ENCODE measurements at places on chromosomes 16 and 17.

- no peak for DNase-seq
Measured at GRCh38 chr17:75622076-75622475, 11.2 kb upstream of the SMIM5 start.

GRCh38 chr17:17112628-17113200 is 70.5 kb downstream of the MPRIP start:
- no peak for DNase-seq

- DNase-seq = no peak
Measured at GRCh38 chr17:5600041-5600440, 15.7 kb upstream of the NLRP1 start.

GRCh38 chr16:64470916-64471315 is 650.9 kb downstream of the CDH11 start:
- DNase-seq = no peak

DNA sequence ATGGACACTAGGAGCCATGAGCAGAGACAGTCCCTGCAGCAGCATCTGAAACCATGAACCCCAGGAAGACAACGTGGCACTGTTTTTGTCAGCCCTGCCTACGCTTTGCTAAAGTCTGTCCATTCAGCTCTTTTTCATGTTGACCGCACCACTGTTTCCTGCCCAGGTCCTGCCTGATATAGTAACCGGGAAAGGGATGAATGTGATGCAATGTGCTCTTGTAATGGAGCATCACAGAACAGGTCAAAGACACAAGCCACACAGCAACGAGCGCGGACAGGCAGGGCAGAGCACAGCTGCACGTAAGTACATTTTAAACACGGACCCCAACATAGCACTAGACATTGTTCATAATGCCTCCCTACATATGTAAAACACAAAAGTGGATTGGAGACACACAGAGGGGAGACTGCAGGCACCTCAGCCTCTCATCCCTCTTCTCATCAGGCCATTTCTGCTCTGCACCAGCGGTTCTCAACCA is 16.9 kb upstream of the TNFRSF13B start:
- no peak for DNase-seq

GRCh38 chr17:44558334-44558709 is 1.0 kb downstream of the FZD2 start:
- DNase-seq = no peak

DNA sequence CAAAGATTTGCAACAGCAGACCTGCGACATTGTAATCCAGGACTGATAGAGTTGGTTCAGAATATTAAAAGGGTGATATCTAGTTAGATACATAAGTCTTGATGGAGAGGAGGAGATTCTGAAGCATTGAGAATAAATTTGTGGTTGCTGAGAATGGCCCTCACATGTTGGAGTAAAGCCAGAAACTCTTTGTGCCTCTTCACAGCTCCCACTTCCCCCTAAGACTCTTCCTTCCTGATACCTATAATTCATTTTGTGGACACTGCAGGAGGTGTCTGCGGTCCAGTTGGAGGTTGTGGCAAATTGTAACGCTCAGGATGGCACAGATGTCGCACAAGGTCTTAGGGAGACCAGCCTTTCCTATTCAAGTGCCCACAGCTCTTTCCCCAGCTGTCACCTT is 17.5 kb downstream of the WWOX start:
- no peak for DNase-seq

GRCh38 chr16:86889974-86890373 is 311.6 kb downstream of the FOXL1 start:
- DNase-seq = no peak

DNA sequence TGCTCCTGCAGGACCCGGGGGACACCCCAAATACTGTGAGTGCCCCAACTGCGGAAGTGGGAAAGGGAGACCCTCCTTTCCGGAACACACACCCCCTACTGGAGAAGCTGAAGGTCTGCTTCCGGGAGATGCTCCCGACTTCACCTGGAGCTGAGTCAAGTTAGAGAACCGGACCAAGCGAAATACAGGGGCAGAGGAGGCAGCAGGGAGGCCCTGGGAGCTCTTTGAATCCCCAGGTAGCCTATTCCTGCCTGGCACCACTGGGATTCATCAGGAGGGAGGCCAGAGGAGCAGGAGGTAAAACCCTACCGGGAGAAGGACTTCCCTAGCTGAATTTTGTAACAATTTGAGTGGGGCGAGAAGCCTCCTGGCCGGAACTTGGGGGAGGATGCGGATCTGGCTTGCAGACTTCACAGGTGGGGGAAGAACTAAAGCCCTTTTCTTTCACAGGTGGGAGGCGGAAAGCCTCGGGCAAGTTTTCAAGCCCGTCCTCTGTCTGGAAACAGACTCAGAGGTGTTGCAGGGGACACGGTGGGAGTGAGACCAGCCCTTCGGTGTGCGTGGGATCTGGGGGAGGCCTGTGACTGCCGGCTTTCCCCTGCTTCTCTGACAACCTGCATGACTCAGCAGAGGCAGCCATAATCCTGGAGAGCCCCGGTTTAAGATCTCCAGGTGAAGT is 22.4 kb upstream of the TEKT1 start:
- DNase-seq = no peak

GRCh38 chr17:44556832-44557606 is at the start of gene FZD2:
Gene FZD2 (plus strand): TSS chr17:44557484. CDS start chr17:44557689, 205 bp downstream.
- DNase-seq = peak; percentile 82

- no peak for DNase-seq
Measured at GRCh38 chr17:62720126-62720850, 87.8 kb downstream of the MARCHF10 start.

- DNase-seq = no peak
Measured at GRCh38 chr17:3979290-3979611, 15.0 kb upstream of the ATP2A3 start.

DNA sequence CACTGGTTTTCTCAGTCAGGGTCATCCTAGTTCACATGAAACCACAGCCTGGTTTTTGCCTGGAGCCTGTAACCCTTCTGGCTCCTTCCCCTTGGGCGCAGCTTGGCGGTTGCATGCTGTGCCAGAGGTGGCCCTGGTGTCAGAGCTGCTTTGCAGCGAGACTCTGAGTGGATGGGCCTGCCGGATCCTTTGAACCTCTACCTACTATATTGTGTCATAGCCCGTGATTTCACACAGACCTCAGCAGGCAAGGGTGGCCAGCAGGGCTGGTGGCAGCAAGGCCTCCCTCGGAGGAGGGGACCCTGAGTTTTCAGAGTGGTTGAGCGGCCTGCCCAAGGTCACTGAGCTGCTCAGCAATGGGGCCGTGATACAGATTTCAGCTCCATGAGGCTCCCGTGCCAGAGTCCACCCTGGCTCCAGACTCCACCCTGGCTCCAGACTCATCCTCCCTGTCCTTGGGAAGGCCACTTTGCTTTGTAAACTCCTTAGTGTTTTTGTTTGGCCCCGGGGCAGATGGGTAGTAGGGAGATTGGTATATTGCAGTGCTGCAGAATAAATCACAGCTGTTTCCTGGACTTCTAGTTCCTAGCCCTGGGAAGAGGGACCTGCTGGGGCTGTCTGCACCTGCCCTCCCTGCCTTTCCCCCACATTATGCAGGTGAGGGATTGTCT is 9.7 kb downstream of the MPRIP start:
- DNase-seq = peak; percentile 36

GRCh38 chr17:60065867-60066266 is 12.9 kb downstream of the HEATR6 start:
- no peak for DNase-seq

- DNase-seq = no peak
Measured at GRCh38 chr16:1990101-1990350, 256 bp downstream of the SYNGR3 start.

DNA sequence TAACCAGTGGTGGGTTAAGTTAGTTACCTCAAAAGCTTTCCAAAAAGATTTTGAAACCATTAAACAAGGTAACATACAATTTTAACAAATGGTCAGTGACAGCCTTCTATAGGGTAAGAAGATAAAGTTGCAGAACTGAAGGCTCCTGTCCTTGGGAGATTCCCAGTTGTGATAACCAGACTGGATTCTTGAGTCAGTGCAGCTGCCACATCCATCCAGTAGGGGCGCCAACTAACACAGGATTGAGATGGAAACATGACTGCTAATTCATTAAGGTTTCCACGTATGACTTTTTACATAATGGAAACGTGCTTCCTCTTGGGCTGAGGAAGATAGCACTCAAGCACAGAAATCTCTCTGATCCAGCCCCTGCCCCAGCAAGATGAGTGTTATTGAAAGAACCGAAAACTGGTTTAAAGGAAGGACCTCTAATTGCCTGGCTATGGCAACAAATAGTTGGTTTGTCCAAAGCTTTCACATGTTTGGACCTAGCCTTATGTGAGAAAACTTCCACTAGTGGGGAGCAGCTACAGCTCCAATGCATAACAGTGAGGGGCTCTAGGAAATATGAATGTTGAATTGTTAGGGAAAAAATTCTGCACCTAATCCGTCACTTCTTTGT is 269.8 kb upstream of the MYOCD start:
- DNase-seq = no peak

- no peak for DNase-seq
Measured at GRCh38 chr17:34389126-34389750, 26.2 kb upstream of the CCL1 start.

DNA sequence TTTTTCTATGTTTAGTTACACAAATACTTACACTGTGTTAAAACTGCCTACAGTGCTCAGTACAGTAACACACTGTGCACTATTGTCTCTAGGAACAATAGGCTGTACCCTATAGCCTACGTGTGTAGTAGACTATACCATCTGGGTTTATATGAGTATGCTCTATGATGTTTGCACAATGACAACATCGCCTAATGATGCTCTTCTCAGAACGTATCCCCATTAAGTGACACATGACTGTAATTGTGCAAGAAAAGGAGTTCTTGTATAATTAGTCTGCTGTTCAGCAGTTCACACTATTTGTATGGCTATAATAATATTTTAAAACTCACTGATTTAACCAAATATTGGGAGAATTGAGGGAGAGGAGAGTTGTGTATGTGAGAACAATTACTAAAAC is 173.7 kb downstream of the TRIM37 start:
- peak; percentile 40 for DNase-seq

DNA sequence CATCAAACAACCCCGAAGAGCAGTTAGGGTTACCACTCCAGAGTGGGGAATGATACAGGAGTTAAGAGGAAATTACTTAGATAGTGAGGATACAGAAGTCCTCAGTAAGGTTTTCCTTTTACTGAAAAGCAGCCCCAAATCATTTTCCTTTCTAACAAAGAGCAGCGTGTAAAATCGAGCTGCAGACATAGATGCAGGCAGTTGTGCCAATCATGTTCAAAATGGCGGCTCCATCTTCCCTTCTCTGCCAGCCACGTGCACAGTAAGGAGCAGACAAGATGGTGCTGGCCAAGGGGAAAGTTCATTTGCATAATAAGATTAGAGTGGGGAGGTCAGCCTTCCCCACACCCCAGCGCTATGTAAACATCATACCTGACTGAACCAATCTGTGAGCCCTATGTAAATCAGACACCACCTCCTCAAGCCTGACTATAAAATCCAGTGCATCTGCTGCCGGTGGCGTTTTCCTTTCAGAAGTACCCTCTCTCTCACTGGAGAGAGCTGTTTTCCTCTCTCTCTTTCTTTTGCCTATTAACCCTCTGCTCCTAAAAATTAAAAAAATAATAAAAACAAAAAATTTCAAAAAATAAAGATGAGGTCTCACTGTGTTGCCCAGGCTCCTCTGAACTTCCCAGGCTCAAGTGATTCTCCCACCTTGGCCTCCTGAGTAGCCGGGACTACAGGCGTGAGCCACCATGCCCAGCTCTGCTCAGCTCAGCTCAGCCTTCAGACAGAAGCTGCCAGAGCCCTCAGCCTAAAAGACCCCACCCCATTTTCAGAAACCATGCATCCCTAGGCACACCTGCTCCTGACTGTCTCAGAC is 2.6 kb upstream of the SRL start:
- peak; percentile 48 for DNase-seq

DNA sequence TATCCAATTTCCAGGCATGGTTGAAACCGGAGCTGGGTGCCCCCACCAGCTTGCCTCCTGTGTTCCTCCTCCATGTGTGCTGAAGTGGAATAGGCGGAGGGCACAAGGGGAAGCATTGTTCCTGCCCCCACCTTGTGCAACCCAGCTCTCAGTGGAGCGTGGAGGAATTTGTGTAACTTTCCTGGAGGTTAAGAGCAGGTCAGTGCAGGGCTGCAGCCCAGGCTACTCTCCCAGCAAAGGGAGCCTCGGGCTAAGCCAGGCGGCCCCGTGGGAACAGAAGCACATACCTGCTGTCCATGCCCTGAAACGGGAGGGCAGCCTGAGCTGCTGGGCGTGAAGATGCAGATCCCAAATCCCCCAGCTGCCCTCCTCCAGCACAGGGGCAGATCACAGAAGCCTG is 158.8 kb upstream of the LHX1 start:
- DNase-seq = peak; percentile 10

DNA sequence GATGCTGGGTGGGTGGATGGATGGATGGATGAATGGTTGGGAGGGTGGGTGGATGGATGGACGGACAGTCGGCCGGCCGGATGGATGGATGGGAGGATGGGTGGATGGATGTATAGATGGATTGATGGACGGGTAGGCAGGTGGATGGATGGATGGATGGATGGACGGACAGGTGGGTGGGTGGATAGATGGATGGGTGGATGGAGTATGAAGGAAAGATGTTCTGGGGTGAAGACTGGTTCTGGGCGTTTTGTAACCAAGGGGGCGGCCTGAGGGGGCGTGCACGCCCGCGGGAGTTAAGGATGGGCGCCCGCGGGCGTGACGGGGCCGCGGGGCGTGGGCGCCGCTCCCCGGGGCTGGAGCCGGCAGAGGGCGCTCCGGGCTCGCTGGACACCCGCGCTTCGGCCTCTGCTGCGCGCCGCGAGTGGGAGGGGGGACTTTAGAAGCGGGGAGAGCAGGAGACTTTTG is at the start of gene NECAB2:
TSS of gene NECAB2 (plus strand) at position 407 of the 468 bp plus-strand sequence. CDS start 405 bp downstream, outside the sequence.
- peak; percentile 67 for DNase-seq

- no peak for DNase-seq
Measured at GRCh38 chr16:53561101-53561888, 58.3 kb upstream of the AKTIP start.

DNA sequence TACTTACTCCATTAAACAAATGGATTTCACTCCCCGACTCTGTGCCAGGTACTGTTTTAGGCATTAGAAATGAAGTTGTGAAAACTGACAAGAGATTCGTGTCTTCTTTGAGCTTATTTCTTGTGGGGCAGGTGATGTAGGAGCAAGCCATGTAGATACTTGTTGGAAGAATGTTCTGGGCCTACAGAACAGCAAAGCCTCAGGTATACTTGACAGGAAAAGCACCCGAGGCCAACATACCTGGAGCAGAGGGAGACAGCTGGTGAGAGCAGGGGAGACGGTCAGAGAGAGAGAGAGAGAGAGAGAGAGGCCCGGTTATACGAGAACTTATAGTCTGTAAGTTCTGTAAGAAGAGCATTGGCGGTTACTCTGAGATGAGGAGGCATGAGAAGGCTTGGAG is 110.8 kb downstream of the FTO start:
- no peak for DNase-seq

DNA sequence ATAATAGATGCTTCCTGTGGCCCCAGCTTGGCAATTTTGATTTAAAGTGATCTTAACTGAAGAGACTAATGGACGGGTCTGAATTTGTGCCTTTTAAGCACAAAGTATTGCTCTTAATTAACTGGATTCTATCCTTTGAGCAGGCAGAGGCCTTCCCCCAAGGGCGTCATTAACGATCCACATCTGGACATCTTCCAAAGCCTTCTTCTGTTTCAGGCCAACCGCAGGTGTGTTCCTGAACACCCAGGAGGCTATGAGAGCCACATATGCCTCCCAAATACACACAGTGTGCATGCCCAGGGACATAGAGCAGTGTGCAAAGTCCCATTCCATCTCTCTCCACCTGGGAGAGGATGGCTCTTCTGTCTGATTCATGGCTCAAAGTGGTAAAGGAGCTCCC is 42.3 kb downstream of the MAPT start:
- peak; percentile 63 for DNase-seq
